Fibroblast of skin of back (primary cell): ENCODE measurements at places on chromosomes 12 and 14.

DNA sequence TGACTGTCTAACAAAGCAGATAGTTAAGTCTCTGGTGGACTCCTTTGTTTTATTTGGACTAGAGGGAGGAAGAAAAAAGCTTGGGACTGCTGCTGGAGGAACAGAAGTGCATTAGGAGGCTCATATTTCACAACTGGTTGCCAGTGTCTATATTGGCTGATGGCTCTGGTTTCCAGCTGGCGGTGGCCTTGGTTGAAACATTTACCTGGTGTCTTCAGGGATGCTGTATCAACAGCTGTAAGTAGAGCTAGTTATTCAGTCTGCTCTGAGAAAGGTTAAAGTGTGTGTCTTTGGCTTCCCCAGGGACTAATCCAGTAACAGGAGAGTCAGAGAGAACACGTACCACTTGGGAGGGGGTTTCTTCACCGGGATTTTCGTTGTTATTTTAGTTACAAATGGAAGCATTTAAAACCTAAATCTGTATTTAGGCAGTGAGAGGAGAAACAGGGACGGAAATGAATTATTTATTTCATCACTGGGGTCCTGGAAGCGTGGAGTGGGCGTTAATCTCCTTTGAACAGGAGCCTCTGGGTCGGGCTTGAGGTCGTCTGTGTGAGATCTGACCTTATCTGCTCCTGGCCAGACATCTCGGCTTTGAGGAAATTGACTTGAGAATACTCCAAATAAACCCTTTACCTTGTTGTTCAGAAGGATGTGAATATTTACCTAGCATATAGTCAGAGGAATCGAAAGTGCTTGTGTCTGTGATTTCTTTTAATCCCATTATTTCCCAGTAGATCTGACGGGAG is 149.9 kb downstream of the NRXN3 start:
- DNase-seq, result no peak

GRCh38 chr14:71320734-71321573 is 413.7 kb downstream of the PCNX1 start:
- DNase-seq, result peak; percentile 69

GRCh38 chr14:35944847-35945246 is 118.7 kb downstream of the BRMS1L start:
- peak; percentile 9 for DNase-seq

- no peak for DNase-seq
Measured at GRCh38 chr12:107322063-107322462, 228.7 kb upstream of the CRY1 start.

DNA sequence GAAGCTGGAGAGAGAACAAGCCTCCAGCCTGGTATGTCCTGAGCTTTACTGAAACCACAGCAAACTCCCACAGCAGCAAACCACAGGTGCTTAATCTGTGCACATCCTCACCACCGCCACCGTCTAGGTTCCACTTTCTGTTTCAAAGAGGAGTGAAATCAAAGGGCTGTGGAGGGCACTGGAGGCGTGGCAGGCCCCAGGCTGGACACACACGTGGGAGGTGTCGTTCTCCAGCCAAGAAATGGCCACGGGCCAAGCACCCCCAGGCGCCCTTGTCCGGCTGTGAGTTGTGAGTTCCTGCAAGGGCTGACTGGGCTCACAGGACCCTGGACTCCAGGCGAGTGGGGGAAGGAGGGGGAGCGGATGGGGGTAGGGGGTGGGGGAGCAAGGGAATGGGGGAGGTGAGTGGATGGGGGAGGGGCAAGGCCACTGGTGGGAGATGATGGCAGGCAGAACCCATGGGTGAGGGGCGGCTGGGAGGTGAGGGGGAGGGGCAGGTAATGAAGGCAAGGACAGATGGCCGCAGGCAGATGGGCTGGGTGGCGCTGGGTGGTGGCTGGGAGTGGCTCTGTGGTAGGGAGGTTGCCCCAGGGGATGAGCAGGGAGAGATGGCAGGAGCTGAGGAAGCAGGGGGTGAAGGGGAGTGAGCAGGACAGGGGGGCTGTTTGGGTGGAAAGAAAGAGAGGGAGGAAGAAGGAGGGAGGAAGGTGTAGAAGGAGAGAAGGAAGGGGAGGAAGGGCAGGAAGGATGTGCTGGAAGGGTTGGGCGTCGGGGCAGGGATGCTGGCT is 86.7 kb downstream of the NCOR2 start:
- no peak for DNase-seq

DNA sequence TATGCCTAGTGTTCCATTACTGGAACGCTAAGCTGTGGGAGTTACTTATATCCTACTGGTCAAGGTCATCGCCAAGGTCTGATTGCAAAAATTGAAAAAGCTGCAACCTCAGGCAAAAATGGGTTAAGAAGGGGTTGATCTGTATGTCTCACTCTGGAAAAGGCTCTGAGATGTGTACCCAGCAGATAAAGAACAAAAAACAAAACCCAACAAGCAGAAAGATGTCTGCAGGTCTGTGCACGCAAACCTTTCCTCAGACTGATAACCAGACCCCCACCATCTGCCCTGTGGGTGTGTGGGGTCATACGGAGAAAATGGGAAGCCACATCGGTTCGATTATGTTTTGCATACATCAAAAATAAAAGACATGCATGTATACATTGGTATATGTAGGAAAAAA is 56.4 kb downstream of the TESC start:
- DNase-seq, result no peak

GRCh38 chr12:31603546-31604009 is 12.6 kb upstream of the DENND5B start:
- DNase-seq, result no peak

DNA sequence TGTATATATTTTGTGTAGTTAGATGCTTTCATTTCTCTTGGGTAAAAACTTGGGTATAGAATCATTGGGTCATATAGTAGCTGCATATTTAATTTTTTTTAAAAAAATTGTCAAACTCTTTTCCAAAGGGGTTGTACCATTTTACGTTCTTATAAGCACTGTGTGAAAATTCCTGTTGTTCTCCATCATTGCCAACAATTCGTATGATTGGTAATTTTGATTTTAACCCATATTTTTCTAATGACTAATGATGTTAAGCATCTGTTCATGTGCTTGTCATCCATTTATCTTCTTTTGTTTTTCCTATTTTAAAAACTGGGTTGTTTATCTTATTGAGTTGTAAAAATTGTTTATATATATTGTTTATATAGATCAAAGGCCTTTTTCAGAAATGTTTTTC is 77.4 kb downstream of the OTOGL start:
- peak; percentile 63 for DNase-seq

- DNase-seq, result no peak
Measured at GRCh38 chr12:77238335-77238734, 173.0 kb upstream of the E2F7 start.

- no peak for DNase-seq
Measured at GRCh38 chr12:57224973-57225679, 4.4 kb upstream of the SHMT2 start.

DNA sequence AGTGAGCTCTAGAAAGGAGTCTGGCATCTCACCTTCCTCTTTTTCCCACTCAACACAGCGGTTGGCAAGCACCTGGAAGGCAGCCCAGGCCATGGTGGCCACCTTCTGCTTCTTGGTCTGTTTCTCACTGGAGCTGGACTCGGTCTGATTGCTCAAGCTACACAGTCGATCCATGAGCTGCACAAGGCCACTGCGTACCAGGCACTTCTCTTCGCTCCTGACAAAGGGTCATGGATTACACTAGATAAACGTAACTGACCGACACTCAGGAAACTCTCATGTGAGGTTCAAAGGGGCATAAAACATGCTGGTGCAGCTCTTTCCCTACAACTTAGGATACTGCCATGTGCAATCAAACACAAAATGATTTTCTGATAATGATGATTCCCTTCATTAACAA is 113.7 kb downstream of the TRAFD1 start:
- no peak for DNase-seq

GRCh38 chr14:48842785-48843184 is 743.4 kb downstream of the RPS29 start:
- DNase-seq, result no peak

- DNase-seq, result no peak
Measured at GRCh38 chr14:34680806-34681479, 33.5 kb downstream of the CFL2 start.

DNA sequence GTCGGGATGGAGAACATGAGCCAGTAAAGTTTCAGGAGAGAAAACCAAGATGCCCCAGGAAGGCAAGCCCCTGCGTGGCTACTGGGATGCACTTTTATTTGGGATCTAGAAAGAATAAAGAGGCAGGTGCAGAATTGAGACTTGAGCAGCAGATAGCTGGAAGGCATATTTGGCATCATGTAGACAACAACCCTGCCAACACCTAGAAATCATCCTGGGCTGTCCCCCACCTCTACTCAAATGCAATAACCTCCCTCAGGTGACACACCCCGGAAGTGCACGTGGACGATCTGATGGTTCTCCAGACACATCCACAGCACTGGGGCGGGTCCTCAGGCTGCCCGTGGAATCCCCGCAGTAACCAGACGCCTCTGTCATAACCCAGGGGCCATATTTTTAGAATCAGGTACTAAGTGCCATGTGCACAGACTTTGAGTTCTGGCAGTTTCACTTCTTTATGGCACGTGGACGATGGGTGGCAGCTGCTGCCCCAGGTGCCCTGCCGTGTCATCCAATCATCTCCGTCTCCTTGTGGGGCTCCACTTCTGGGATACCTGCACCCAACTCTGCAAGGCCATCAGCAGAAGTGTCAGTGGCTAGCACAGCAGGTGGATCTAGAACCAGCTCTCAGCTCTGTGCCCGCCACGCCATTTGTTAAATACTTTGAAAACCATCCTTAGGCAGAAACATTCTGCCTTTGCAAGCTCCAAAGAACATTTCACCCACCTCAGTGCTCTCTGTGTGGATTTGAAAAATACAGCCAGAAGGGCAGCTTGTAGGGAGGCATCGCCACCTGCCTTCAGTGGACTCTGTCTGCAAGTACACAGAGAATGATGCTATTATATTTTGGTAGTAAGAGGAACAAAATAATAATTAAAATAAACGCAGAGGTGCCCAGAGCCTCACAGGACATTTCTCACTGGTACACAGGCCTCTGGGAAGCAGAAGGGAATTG is 771.7 kb upstream of the TMEM132C start:
- DNase-seq, result no peak

- DNase-seq, result no peak
Measured at GRCh38 chr12:42444192-42444943, 118.4 kb downstream of the PPHLN1 start.
